ENCODE measurements at places on chromosomes 2 and 18.

GRCh38 chr18:14999085-14999975 lies 251.4 kb downstream of the ANKRD30B start:
- DNase-seq, result no peak

DNA sequence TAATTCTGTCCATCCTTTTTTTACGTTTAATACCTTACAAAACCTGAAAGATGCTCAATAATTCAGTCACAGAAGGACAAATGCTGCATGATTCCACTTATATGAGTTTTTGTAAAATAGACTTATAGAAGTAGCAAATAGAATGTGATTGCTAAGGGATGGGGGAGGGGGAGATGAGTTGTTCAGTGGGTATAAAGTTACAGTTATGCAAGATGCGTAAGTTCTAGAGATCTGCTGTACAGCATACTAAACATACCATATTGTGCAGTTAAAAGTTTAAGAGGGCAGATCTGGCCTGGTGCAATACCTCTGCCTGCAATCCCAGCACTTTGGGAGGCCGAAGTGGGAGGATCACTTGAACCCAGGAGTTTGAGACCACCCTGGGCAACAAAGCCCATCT lies 78.8 kb downstream of the TET3 start:
- DNase-seq, result no peak

DNA sequence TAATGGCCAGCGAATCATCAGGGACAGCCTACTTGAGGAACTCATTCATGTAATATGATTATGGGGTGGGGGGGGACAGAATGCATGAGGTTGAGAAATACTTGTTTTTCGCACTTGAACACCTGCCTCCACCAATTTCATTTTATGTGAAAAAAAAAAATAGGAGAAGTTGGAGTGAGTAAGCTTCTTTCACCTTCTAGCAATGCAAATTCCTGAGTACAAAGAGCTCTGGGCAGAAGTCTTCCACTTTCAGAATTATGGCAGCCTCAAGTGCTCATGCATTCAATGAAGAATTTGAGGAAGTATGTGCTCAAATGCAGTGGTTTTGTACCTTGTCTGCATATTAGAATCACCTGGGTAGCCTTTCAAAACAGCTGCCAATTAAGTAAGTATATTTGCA lies 40.1 kb upstream of the GPD2 start:
- no peak for DNase-seq

GRCh38 chr2:102967451-102967850 lies 205.6 kb downstream of the TMEM182 start:
- DNase-seq, result peak; percentile 5

- DNase-seq, result no peak
Observed at GRCh38 chr18:39318008-39318407, 1752.4 kb upstream of the CELF4 start.

DNA sequence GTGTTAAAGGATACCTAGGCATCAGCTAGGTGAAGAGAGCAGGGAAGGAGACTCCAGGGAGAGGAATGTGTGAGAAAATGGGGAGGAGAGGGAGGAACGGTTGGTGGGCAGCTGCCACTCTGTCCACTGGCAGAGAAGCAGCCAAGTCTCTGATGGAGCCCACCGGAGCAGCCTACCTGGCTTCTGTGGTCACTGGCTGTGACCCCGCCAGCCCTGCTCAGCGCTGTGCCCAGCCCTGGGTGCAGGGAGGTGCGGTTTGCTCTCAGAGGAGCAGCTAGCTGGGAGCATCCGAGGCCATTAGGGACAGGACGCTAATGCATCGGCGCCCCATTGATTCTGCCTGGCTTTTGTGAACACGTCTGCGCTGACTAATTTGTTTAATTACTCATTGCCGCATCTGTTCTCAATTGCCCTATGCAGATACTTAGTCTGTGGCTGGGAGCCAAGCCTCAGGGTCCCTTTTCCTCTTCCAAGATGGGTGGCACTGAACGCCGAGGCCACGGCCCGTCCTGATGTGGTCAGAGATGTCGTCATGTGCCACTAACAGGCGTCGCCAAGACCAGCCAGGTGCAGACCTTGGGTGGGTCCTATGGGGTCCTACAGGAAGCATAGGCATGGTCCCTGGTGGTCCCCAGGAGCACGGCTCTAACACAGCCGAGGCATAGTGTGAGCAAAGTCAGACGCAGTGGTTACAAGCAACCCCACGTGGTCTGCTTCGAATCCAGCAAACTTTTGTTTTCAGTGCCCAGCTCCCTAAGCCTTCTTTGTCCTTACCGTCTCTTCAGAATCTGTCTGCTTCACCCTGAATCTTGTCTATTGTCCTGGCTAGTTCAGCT lies 82.0 kb downstream of the RRM2 start:
- DNase-seq, result no peak

DNA sequence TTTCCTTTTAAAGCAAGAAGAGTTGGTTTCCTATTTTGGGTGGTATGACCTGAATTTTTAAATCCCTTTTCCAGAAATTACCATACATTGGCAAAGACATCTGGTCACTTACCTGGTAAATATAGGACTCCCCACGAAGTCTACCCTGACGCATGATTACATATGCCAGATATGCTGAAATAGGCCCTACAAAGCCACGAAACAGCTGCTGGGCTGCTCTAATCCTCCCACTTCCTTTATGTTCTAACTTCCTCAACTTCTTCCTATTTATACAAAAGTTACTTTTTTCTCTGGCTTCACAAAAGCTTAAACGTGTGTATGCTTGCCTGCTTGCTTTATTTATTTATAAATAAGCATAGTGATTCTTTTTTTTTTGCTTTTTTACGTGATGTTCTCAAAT lies 186.0 kb upstream of the EPHA4 start:
- no peak for DNase-seq

DNA sequence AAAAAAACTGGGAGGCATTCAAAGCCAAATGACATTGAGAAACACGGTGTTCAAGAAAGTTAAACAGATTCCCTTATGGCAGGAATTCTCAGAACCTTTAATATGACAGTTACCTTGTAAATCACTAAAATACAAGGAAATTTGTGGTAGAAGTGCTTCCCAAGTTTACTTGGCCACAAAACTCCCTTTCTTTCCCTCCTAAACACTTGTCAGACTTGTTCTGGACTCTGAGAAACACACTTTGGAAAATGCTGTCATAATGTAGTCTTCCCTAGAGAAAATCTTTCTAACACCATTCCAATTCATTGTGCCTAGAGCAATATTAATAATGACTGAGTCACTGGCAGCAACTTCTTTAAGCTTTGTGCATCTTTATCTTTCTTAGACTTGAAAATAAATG lies 140.4 kb downstream of the ANKRD44 start:
- DNase-seq, result no peak

DNA sequence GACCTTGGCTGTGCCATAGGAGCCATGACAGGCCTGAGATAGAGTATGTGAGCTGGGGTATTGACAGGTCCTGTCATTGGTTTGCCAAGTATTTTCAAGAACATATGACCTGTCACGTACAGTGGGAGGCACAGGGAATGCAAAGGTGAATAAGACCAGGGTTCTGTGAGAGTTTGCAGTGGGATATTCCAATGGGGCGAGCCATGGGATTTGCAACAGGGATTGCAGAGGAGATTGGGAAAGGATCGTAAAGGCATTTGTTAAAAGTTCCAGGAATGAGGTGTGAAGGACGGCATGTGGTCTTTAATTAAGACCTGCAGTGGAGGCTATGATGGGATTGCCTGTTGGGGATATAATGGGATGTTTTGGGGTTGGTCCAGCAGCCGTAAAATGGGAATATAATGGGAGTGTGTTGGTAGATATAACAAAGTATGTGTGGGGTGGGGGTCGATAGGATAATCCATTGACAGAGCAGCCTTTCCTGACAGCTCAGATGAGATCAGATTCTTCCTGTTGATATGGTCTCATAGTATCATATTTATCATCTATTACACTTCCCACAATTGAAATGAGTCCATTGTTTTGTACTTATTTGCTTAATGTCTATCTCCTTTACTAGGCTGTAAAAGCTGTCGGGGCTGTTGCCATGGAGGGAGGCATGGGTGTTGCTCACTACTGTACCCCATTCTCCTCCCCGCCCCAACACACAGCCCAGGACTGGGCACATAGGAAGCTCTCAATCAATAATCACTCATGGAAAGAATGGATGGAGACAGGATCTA lies 38.1 kb downstream of the PKDCC start:
- no peak for DNase-seq

GRCh38 chr2:216678813-216679657 lies 16.3 kb downstream of the IGFBP5 start:
- no peak for DNase-seq

GRCh38 chr18:58038063-58038462 lies 6.0 kb upstream of the NEDD4L start:
- no peak for DNase-seq

GRCh38 chr2:237585590-237586221 lies 4.8 kb downstream of the RAB17 start:
- DNase-seq, result no peak

DNA sequence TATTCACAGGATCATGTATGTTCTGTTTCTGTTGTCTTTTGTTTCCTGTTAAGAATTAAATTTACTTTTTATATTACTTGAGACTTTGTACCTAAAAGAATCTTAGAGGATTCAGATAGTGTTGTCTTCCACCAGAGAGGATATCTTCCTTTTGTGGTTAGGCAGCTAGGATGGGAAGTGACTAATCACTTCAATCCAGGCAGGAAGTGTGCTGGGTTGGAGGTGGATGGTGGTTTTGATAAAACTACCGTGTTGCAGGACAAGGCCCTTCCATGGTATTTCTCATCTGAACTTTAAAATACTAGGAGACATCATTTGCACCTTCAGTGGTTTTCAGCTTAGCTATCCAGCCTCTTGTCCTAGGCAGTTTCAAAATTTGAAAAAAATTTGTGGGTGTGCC lies 728.6 kb upstream of the CDH2 start:
- no peak for DNase-seq

DNA sequence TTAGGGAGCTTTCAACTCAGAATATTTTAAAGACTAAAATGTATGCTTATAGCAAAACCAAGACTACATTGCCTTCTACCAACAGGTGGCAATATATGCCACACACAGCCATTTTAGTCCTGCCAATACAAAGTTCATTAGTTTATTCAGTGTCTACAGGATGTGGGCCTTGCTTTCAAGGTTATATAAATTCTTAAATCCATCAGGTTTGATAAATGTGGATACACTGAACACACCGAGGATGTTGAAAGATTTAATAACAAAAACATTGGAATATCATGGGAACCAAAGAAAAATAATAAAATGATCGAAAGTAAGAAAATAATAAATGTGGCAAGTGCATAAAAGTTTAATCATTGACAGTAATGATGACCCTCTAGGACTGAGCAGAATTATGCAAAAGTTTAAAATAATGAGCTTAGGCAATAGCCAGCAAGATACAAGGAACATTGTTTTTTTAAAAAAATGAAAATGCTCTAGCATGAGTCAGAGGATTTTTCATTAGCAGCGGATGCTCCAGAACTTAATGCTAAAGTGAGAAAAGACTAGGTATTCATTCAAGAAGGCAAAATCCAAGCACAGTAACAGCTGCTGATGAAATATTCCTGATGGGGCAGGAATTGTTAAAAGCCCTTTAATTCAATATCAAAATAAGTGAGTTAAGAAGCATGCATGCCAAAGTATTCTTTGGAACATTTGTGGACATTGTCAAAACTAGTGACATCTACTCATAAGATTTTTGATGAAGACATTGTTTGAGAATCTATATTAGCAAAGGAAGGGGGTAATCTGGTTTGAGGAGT lies 14.2 kb downstream of the SCN9A start:
- DNase-seq, result no peak

DNA sequence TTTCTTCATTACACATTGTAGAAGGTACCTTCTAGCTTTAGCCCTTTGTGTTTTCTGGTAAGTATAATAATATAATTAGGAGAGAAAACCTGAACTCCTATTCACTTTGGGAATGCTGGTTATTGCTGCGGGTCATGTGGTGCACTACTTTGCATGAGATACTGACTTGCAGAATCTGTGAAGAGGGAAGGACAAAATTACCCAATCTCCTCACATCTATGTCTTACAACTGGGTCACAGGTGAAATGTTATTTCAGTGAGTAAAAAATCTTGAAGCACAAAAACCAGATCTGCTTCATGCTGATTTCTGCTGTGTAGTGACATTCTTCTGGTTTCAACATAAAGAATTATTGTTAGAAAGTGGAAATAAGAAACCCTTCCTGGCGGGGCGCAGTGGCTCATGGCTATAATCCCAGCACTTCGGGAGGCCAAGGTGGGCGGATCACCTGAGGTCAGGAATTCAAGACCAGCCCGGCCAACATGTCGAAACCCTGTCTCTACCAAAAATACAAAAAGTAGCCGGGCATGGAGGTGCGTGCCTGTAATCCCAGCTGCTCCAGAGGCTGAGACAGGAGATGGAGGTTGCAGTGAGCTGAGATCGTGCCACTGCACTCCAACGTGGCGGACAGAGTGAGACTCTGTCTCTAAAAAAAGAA lies 211.0 kb upstream of the REG3G start:
- DNase-seq, result no peak

GRCh38 chr2:105129722-105130232 lies 91.9 kb downstream of the MRPS9 start:
- no peak for DNase-seq

DNA sequence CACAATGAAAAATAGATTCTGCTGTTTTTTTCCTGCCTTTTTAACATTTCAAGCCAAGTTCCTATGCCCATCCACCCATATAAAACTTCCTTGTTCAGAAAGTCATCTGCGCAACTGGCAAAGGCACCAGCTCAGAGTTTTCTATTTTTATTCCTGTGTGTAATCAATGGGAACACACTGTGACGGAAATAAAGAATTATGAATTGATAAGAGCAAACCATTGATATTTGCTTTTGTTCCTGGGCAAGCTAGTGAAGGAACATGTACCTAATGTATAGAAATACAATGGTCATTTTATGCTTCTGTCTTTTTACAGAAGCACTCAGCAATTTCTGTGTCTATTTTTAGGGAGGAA lies 30.8 kb upstream of the AAK1 start:
- DNase-seq, result no peak

GRCh38 chr18:37665346-37665745 lies 99.7 kb upstream of the CELF4 start:
- no peak for DNase-seq

DNA sequence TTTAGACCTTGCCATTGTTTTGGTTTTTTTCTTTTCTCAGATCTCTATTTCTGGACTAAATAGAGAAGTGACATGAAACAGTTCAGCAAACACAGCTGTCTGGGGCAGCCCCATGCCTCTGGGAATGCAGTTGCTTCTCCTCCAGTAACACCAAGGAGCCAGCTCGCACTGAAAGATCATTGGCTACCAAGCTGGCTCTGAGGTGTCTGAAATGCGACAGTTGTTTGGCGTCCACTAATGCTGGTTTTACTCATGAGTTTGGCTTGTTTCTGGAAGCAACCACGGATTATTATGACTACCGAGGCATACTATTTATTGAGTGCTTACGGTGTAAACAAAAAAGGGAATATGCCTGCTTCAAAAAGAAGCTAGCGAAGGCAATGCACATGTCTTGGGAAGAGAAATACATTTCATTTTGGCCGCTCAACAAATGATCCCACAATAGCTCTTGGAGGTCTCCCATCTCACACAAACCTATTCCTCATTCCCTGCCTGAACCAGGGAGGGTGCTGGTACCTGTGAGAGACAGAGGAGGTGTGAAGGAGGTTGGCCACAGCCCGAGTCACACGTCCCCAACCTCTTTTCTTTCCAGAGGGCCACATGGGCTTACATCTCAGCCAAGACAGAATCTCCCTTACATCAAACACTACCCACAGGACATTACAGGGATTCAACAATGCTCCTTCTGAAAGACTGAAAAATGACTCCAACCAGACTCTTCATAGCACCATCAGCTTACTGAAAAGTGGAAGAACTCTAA lies 37.5 kb upstream of the NEB start:
- DNase-seq, result no peak

- no peak for DNase-seq
Observed at GRCh38 chr18:11857177-11857887, 6.1 kb downstream of the CHMP1B start.

Measured in urinary bladder (tissue), 4 donors.